ENCODE measurements at places on chromosomes 2 and 18.

DNA sequence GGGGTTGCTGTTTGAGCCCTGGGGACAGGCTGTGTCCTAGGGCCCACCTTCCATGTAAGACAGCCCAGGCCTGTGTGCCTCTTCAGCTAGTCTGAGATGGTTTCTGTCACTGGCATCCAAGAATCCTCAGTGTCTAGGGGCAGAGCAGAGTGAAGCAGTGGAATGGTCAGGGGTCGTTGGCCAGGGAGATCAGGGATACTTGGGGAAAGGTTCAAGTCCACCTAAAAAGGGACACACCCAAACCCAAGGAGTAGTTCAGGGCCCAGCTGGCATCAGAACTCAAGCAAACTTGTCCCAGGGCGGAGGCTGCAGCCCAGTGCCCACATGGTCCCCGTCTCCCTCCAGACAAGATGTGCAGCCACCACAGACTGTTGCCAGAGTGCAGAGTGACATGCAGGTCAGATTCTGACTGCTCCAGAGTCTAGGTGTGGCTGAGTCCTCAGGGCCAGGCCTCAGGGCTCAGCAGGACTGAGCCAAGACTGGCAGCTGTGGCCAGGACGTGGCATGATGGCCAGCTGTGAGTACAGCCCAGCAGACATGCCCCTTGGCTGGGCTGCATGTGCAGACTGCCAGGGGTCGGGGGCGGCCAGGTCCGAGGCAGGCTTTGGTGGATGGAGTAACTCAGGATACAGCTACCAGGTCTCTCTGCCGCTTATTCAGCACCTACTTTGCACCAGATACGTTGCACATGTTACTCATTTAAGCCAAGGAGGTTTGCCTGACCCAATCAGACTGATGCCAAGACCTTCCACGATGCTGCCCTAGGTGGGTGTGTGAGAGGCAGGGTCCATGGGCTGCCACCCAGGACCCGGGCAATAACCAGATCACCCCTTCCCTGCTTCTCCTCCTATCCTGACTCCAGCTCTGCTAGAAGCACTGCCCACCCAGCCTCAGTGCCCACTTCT lies 146.6 kb downstream of the SMAD7 start:
- no peak for DNase-seq

GRCh38 chr2:154437104-154437503 lies 261.4 kb upstream of the KCNJ3 start:
- DNase-seq: no peak

DNA sequence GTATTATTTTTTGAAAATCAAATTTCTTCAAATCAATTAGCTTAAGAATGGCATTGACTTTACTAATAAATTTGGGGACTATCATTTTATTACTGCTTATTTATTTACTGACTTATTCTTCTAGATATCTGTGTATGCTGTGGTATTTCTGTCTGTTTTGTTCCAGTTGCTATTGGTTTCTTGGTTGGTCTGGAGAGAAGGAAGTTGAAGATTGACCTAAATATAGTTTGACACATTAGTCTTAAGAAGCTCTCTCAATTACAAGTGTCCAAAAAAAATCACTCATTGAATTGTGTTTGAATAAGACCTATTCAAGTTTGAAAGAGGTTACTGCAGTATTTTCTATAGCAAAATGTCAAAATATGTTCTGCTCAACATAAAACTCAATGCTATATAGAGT lies 153.3 kb upstream of the KYNU start:
- DNase-seq: no peak

GRCh38 chr18:63889626-63890025 lies 2.1 kb downstream of the SERPINB2 start:
- no peak for DNase-seq

GRCh38 chr2:240149943-240150784 lies 9.7 kb upstream of the OTOS start:
- peak; percentile 45 for DNase-seq

DNA sequence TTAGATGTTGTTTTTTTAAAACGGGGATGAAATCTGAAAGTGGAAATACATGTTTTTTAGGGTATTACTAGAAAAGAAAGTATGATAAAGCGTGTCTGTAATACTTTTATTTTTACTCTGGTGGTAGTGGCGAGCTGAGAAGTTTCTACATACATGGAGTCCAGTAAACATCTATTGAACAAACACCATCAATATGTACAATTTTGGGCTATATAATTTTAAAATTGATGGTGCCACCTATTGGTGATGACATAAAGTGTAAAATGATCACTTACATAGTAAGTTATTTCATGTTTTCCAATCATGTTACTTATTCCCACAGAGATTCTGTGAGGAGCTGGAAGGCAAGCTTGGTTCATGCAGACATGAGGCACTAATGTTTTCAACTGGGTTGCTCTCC lies 31.5 kb upstream of the NFE2L2 start:
- peak; percentile 23 for DNase-seq

GRCh38 chr2:79191081-79191480 lies 31.5 kb upstream of the REG3A start:
- no peak for DNase-seq

DNA sequence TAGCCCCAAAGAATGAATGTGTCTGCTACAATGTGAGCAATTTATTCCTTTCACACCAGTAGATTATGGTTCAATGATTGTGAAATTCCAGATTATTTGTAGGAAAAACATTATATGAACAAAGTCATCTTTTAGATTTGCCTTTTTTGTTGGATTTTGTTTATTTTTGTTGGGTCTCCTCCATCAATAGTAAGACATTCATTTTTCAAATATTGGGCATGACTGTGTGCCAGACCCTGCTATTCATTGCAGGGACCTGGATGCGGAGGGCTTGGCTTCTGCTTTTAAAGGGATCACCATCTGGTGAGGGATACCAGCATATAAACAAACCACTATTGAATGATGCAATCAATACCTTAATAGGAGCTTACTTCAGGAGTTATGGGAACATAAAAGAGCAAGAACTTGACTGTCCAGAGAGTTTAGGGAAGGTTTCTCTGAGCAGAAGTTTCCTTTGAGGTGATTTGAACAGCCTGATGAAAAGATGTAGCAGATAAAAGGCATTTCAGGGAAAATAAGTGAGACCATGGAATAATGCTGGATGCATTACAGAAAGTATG lies 486.7 kb downstream of the EPHA4 start:
- no peak for DNase-seq

DNA sequence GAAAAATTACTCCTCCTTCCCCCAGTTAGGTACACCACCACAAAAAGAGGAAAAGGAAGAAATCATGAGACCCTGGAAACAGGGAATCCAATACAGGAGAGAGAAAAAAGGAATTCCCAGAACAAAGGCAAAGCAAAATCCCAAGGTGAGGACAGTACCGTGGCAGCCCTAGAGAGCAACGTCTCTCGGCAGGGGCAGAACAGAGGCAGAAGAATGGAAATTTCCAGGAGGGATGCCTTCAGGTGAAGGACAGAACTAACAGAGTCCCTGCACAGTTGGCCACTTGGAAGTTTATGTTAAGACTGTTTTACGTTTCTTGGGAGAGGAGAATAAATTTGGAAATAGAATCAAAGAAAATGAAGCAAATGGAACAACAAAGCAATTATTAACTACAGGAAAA lies 27.7 kb downstream of the GRB14 start:
- DNase-seq: no peak

DNA sequence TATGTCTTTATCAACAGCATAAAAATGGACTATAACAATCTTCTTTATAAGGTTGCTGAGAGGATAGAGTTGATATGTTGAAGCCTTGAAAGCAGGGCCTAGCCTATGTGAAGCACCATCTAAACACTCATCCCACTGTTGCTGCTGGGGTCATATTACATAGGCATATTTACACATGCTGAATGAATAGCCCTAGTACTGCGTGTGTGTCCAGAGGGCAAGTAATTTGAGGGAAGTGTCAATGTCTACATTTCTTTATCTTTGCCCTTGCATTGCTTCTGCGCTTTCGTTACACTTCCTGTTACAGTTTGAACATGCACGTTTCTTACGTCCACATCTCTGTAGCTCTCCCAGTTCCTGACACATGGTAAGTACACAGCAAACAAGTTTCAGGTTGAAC lies 280.3 kb upstream of the ATP5MC3 start:
- no peak for DNase-seq

GRCh38 chr18:61975526-61976326 lies 82.9 kb upstream of the RNF152 start:
- DNase-seq: no peak

GRCh38 chr2:118805064-118805690 lies 42.3 kb downstream of the EN1 start:
- DNase-seq: no peak

- DNase-seq: no peak
These were observed 52.1 kb downstream of the NEMP2 start for GRCh38 chr2:190482451-190482850.

GRCh38 chr2:213216461-213216860 lies 65.0 kb upstream of the IKZF2 start:
- DNase-seq: no peak

DNA sequence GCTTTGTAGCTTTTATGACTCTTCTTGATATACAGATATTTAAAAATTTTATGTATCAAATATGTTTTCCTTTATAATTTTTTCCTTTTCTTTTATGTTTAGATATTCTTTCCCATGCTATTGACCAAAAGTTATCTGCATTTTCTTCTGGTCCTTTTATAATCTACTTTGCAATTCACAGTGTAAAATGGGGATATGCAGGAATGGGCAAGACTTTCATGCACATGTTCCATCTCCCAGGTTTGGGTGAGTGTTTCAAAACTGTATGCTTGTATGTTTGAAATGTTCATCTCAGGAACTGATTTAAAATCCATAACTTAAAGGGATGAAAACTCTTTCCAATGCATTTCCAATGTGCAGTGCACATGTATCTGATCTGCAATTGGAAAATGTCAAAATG lies 199.9 kb downstream of the MEIS1 start:
- DNase-seq: no peak
